ENCODE measurements at places on chromosomes 5 and 9.

DNA sequence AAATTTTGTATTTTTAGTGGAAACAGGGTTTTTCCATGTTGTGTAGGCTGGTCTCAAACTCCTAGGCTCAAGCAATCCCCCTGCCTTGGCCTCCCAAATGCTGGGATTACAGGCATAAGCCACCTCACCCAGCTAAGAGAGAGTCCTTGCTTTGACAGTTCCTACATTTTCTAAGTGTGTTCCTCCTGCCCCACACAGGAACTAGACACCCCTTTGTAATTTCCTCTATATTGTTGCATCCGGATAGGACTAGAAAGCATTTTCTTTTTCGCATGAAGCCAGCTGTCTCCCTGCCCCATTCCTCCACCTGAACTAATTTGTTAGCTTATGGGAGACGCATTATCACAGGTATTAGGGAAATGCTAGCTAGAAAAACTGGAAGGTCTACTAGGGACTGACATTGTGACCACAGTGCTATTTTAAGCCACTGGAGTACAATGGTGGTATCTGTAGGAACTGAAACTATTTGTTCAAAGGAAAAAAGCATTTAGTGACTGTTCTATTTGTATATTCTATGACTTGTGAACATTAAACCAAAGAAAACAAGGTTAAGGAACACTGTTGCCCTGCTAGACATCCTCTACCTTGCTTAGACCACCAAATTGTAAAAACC, 214.1 kb downstream of the SMARCA2 start:
- DNase-seq: no peak

DNA sequence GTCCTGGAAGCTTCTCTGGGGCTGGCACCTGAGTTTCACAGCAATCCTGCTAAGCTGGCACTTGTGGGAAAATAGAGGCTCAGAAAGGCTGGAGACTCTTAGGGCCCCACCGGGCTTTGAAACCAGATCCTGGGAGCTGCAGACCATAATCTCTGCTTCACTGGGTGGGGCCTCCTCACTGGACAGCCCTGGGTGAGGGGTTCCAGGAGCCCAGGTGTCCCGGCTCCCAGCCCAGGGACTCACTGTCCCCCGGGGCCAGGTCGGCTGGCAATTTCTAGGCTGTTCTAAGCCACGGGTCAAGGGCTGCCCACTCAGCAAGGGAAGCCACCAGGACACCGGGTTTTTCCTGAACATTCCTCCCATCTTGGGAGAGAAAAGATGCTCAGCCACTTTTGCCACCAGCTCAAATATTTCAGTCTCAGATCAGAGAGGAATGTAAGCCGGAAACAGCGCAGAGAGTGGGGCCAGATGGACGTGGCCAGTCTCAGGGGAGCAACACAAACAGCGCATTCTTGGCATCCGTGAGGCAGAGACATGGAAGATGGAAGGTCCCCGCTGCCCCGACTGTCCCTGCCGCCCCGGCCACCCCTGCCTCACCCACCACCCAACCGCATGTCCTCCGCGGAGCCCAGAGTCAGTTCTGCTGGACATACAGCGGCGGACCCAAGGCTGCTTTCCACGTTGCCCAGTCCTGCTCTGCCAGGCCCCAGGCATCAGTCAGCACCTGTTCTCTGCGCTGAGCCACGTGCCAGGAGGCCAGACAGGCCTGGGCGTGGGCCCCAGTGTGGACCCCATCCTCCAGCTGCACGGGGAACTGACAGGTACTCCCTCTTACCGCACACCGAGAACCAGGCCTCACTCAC, 72.6 kb downstream of the VAV2 start:
- no peak for DNase-seq

DNA sequence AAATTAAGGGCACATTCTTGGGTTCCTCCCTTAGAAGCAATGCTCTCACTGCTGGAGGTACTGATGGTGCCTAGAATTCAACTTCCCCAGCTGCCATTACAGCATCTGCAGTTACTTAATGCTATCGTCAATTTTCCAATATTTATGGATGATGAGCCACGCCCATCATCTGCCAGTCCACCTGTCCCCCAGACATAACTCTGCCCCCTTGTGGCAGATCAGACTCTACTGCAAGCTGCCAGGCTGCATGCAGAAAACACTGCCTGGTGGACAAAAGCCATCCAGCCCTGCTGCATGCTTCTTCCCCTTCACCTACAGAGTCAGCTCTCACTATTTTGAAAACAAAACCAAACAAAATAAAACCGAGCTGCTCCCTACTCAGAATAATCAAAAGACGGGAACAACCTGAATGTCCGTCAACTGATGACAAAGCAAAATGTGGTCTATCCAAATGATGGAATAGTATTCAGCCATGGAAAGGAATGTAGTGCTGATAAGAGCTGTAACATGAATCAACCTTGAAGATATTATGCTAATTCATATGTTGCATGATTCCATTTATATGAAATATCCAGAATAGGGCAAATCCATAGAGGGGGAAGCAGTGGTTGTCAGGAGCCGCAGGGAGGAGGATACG, 66.4 kb downstream of the RETREG1 start:
- peak; percentile 37 for DNase-seq

DNA sequence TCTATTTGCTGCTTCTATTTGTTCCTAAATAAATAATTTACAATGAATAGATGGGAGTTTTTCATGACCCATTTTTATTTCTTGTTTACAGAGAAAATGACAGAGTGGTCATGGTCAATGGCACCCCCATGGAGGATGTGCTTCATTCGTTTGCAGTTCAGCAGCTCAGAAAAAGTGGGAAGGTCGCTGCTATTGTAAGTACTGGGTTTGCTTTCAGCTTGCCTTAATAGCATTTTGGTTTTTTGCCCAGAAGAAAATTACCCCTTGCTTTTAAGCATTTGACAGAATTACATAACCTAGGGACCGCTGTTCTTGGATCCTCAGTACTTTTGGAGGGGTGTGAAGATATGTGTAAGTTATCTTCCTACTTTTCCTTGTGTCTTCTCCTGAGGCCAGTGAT, 44.1 kb downstream of the TJP2 start:
- no peak for DNase-seq

DNA sequence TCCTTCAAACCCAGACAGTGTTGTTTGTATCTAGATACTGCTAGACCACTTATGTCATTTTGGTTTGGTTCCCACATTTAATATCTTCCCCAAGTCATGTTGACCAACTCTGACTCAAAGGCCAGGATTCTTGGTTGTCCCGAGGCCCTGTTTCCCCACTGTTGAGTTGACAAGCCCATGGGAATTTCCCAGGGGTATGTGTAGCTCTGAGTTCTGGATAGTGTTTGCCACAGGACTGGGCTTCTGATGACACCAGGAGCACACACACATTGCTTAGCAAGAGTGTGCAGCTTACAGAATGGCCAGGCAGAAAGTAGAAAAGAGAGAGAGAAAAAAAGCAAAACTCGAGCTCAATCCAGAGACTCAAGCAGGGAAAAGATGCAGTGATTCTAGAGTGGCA, 214.4 kb downstream of the NXNL2 start:
- no peak for DNase-seq

DNA sequence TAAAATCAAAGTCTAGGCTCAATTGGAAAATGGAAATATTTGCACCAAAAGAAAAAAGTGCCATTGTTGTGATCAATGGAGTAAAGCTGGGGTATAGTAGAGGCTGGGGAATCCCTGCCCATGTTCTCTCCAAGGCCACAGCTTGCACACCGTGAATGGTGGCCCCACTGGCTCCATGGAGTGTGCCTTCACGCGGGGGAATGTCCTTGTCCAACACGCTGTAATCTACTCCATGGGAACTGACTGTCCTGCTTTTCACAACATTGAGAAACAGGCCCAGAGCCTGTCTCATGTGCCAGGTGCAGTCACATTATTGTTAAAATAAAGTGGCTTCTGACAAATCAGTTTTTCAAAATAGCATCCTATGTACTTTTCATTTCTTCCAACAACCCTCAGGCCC, 33.1 kb upstream of the ITGA2 start:
- DNase-seq: no peak

GRCh38 chr9:82797534-82797933, 265.4 kb downstream of the RASEF start:
- no peak for DNase-seq

DNA sequence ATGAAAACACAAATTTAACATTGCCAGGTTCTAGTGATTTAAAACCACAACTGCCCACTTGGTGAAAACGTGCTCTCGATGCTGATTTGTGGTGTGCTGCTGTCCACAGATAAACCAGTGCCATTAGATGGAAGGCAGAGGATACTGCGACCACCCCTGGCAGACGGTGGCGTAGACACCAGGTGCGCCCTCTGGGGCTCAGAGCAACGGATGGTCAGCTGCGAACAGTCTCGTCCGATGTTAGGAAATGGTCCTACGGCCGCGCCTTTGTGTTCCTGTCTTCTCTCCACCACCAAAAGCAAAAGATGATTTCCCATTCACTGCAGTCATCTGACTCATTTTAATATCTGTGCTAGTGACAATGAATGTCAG, 43.2 kb downstream of the UBE2QL1 start:
- no peak for DNase-seq

DNA sequence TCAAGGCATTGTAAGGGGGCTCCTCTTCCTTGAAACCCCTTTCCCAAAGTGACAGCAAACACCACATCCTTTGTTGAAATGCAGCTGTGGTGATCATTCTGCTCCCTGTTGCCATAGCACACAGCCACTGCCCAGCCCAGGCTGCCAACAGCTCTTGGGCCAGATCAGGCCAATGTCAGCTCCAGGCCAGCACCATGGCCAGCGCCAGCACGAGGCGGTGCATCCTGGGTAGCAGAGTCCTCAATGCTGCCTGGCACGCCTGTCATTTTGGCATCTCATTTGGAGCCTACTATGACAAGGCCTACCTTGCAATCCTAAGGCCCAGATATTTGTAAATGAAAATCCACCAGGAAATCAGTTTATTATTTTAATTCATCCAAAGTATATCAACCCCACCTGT, 390.6 kb downstream of the DNAH5 start:
- no peak for DNase-seq

- no peak for DNase-seq
Measured at GRCh38 chr5:103211576-103212561, 46.7 kb upstream of the MACIR start.

- DNase-seq: no peak
Measured at GRCh38 chr5:169161022-169161680, 139.8 kb downstream of the SLIT3 start.

DNA sequence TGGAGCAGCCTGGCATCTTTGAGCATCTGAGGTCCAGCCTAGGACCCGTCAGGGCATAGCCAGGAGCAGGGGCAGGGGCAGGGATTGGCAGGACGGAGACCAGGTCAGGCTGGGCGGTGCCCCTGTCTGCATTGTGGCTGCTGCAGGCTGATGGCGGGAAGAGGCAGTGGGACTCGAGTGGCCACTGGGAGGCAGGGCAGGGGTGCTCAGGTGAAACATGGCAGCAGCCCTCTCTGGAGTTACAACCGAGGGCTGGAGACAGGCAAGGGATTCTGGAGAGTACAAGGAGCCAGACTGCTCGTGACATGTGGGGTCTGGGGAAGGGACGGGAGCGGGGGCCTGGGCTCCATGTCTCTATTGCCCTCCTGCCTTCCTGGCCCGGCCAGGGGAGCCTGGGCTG, 97.4 kb upstream of the RAPGEF1 start:
- DNase-seq: no peak

GRCh38 chr5:172630986-172631385, 10.1 kb upstream of the NEURL1B start:
- no peak for DNase-seq

DNA sequence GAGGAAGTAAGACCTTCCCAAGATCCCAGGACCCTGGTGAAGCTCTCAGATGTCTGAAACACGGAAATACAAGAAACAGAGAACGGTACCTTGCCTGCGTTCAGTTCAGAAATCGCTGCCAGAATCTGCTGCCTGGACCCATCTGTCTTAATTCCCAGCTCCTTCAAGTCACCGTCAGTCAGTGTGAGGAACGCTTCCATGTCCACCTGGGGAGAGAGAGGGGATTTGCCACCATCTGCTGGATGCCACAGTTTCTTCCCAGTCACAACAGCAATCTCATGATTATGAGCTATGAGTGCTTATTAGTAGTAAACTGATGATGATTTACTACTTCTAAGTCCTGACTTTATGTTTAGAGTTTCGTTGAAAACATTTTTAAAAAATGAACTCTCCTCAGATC, 36.7 kb upstream of the GABBR2 start:
- DNase-seq: no peak

GRCh38 chr5:148809781-148810524, 16.5 kb upstream of the ADRB2 start:
- DNase-seq: no peak

GRCh38 chr9:37325778-37326177, 96.7 kb upstream of the GRHPR start:
- DNase-seq: no peak

- no peak for DNase-seq
Measured at GRCh38 chr5:148352696-148353095, 17.3 kb downstream of the SPINK9 start.

GRCh38 chr5:159877894-159878448, 38.3 kb upstream of the ADRA1B start:
- DNase-seq: no peak

DNA sequence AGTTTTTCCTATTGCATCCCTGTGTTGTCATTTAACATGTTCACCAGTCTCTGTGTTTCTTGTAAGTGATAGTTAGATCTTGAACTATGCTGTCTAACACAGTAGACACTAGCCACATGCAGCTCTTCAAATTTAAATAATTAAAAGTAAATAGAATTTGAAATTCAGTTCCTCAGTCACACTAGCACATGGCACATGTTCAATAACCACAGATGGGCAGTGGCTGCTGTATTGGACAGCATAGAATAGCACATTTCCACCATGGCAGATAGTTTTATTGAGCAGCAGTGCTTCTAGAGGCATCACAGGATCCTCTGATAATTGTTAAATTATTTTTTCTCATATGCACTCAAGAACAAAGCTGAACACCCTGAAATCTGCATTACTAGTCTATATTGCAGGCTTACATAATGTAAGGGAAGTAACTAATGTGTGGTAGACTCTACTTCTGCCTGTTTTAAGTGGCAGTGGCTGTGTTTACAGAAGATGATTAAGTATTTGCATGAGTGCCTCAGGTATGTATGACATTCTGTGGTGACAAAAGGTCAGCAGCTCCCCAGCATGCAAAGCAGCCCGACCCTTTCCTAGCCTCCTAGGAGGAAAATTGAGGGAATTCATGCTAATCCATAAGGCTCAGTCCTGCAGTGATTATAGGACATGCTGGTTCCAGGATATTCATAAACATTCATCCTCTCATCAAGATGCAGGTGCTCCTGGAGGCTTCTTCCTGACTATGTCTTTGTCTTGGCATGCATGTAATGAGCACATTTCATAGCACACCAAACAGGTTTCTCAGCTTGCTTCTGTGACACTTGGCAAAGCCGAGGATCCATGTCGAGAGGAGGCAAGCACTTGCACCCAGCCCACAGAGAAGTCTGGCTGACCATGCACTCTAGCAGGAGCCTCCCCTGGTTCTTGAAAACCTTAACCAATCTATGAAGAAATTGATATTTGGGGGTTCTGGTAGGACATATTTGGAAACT, 45.5 kb downstream of the SH3RF2 start:
- DNase-seq: no peak

GRCh38 chr5:170217831-170218230, 15.0 kb upstream of the C5orf58 start:
- no peak for DNase-seq

GRCh38 chr9:82601293-82601771, 461.6 kb downstream of the RASEF start:
- DNase-seq: no peak

GRCh38 chr5:73496984-73497457, 1.2 kb upstream of the BTF3 start:
- DNase-seq: no peak

GRCh38 chr9:88006511-88007290, 32.4 kb upstream of the CDK20 start:
- DNase-seq: no peak

- DNase-seq: no peak
Measured at GRCh38 chr9:115525111-115526058, 407.4 kb upstream of the TNC start.

- no peak for DNase-seq
Measured at GRCh38 chr9:90162819-90163218, 479.8 kb downstream of the DIRAS2 start.
